ENCODE measurements at places on chromosomes 6 and 20.

- no peak for DNase-seq
Measured at GRCh38 chr6:140062043-140063020, 687.9 kb upstream of the CITED2 start.

DNA sequence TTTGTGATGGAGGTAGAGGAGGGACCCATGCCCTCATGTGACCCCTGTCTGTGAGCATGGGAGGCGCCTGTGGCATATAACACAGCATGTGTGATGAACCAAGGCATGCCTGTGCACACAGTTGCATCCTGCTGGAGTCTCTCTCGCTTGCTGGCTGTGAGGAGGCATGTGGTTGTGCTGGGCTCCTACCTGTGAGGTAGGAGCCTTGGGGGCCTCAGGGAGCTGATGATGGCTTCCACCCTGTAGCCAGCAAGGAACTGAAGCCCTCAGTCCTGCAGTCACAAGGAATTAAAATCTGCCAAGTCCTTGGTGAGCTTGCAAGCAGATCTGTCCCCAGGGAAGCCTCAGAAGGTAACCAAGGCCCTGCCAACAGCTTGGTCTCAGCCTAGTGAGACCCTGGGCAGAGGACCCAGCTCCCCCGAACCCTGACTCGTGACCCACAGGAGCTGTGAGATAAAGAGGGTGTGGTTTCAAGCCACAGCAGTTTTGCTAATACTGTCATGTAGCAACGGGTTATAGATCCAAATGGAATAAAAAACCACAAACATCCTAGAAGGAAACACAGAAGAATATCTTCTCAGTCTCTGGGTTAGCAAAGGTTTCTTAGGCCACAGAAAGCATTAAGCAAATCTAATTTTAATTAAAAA lies 145.7 kb downstream of the WDR27 start:
- DNase-seq = no peak

GRCh38 chr20:62822788-62823651 lies 6.2 kb downstream of the COL9A3 start:
- DNase-seq = peak; percentile 43

DNA sequence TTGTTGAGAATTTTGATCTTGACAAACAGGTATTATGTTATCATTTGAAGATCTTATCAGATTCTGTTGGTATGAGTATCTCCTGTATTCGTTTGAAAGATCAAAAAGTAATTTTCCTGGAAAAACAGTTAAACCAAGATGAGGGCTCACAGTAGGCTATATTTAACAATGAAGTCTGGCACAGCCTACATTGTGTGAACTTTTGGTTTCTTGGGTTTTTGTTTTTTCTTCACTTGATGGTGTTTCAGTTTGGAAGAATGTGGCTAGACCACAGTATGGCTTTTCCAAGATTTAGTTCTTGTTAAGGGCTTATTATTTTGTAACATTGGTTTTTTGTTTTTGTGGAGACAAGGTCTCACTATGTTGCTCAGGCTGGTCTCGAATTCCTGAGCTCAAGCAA lies 306.4 kb downstream of the CDKAL1 start:
- no peak for DNase-seq

DNA sequence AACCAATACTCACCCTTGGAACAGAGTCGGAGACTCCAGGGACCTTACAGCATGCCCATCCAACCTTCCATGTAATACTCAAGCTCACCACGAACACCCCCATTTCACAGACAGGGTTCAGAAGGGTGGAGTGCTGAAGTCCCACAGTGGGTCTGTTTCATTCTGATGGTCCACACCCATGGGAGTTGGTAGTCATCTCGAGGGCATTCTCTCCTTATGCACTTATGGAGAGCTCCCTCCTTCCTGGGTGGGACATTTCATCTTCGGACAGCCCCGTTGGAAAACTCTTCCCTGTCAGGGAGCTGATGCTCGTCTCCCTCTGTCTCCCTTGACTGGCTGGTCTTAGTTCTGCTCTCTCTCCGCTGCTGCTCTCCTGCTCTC lies 38.9 kb downstream of the COX4I2 start:
- DNase-seq = no peak

- no peak for DNase-seq
Measured at GRCh38 chr20:15992564-15992963, 580.7 kb downstream of the KIF16B start.

DNA sequence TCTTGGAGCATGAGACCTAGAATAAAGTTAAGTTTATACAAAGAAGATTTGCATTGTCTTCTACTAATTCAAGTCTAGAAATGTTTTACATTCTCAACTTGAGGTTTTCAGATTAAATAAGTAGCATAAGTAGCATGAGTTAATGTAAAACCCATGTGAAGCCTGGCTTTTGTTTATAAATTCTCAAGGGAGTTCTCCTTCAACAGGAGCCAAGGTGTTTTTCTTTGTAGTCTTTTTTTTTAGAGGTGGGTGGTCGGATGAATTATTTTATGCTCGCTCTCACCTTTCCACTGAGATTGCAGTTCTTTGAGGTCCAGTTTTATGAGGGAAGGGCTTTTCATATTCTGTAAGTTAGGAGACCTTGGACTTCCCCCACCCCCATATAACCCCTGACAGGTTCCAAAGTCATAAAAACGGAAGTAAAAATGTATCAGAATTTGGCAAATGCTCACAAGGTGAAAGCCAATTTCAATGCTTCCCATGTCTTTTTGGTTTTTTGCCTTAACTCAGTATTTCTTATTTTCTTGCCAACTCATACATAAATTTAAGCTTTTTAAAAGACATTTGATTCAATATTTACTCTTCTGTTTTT lies 244.3 kb upstream of the ASCC3 start:
- DNase-seq = no peak

DNA sequence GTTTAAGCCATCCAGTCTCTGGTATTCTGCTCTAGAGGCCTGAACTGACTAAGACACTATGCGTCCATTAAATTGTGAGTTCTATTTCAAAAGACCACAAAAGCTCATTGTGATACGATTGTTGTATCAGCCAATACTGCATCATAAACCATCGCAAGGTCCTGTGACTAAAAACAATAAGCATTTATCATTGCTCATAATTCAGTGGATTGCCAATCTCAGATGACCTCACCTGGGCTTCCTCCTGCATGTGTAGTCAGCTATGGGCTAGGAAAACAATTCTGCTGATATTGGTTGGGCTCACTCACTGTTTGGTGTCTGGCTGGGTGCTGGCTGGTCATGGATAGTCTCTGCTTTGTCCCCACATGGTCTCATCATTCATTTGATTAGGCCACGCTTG lies 592.7 kb upstream of the BTBD3 start:
- no peak for DNase-seq

GRCh38 chr20:5192570-5193431 lies 66.0 kb downstream of the CDS2 start:
- no peak for DNase-seq

GRCh38 chr6:26124781-26125685 lies 37.8 kb downstream of the HFE start:
- peak; percentile 58 for DNase-seq

- DNase-seq = no peak
Measured at GRCh38 chr20:62823688-62824475, 7.0 kb downstream of the COL9A3 start.

DNA sequence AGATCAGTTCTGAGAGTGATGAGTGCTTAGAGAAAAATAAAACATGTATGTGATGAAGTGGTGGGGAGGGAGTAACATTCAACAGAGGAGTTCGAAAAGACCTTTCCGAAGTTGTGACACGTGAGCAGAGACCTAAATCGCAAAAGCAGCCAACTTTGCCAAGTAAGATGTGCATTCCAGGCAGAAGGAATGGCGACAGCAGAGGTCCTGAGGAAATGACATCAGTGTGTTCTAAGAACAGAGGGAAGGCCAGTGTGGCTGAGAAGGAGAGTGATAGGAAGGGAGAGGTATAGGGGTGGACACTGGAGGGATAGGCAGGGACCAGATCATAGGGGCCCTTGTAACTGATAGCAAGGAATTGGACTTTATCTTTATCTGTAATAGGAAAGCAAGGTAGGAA lies 51.3 kb downstream of the ADAT2 start:
- DNase-seq = no peak

GRCh38 chr20:34364223-34364506 lies 1.1 kb downstream of the ITCH start:
- no peak for DNase-seq

DNA sequence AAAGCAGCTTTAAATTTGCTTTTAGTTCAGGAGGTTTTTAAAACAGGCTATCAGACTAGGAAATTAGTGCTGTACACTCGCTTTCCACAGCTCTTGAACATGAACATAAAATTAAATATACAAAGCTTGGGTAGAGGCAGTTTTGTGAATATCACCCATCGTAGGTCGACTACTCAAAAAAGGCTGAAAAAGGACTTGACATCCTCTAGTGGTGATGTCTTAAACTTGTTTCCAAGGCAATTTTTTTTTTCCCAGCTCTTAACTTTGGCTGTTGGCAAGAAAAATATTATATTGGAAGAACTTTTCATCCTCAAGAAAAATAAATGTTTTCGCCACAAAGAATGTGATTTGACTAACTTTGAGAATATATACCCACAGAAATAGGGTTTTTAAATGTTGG lies 2.9 kb downstream of the MAP7 start:
- DNase-seq = peak; percentile 21

GRCh38 chr20:1479831-1480595 lies 11.2 kb downstream of the SIRPB2 start:
- no peak for DNase-seq

GRCh38 chr6:130105996-130106704 lies 87.8 kb downstream of the L3MBTL3 start:
- peak; percentile 61 for DNase-seq
